ENCODE measurements at places on chromosomes 16 and 17. TPM values are rescaled to one million over a fixed set of nuclear protein-coding genes. Genes with fewer than 3 reads are reported as not detected.

GRCh38 chr16:49382916-49383315, 9.3 kb downstream of the C16orf78 start:
- no peak for DNase-seq

- no peak for DNase-seq
These were observed 19.7 kb downstream of the ADGRG1 start for GRCh38 chr16:57648125-57648524.

GRCh38 chr17:9364837-9365430, 210.7 kb downstream of the STX8 start:
- no peak for DNase-seq

GRCh38 chr17:50621574-50622031, 13.1 kb upstream of the ABCC3 start:
- no peak for DNase-seq

- DNase-seq, result no peak
These were observed 154.4 kb downstream of the AXIN2 start for GRCh38 chr17:65407017-65407416.

Gene RAD51C
- total RNA-seq, result 40.1 TPM

Gene RNF43
- 4.4 TPM for total RNA-seq
